ENCODE measurements at places on chromosomes 2 and 18. TPM values are rescaled to one million over a fixed set of nuclear protein-coding genes. Genes with fewer than 3 reads are reported as not detected.

GRCh38 chr2:230895536-230896345 lies 29.3 kb downstream of the GPR55 start:
- DNase-seq, result peak; percentile 14

TMEM37 gene
- total RNA-seq, result 3.5 TPM

DNA sequence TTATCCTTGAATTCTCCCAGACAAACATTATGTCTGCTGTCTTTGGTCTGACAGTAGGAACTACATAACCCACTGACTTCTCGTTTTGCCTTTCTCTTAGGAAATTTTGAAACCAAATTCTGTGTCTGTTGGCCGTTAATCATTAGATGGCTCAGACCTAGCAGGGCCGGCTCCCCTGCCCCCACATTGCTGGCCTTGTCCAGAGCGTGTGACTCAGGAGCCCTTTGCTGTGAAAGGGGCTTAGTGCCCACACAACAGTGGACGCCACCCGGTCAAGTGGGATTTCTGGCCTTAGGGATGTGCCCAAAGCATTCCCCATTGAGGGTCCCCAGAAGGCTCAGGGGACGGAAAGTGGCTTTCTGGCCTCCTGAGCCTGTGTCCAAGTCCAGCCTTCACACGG lies 137.5 kb downstream of the CTIF start:
- peak; percentile 3 for DNase-seq

GRCh38 chr2:83282841-83283240 lies 1176.2 kb downstream of the SUCLG1 start:
- DNase-seq, result no peak

DNA sequence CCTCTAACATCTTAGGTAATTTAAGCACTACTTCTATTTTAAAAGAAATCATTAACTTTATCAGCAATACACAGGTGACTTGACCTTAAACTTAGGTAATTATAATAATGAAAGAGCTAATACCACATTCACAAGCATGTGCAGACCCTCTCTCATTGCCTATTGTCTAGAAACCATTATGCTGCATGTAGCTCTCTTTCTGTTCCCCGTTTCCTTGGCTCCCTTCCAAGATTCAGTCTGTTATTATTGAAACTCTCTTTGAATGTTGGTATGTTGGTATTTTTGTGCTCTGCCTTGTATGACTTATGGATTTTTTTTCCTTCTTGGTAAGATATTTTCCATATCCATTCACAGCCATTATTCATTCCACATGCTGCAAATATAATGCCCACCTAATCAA lies 201.2 kb downstream of the CDCA7 start:
- no peak for DNase-seq

ALLC gene
- not detected for total RNA-seq

- DNase-seq, result peak; percentile 91
Observed at GRCh38 chr2:102848366-102848839, 86.6 kb downstream of the TMEM182 start.

- no peak for DNase-seq
Observed at GRCh38 chr2:60504049-60504448, 49.4 kb downstream of the BCL11A start.

- DNase-seq, result no peak
Observed at GRCh38 chr18:26575865-26576217, 27.5 kb upstream of the KCTD1 start.

SLC4A3 gene
- 0.75 TPM for total RNA-seq

GRCh38 chr2:170113168-170113894 lies 64.6 kb upstream of the MYO3B start:
- no peak for DNase-seq

UGT1A6 gene
- 130 TPM for total RNA-seq

DNA sequence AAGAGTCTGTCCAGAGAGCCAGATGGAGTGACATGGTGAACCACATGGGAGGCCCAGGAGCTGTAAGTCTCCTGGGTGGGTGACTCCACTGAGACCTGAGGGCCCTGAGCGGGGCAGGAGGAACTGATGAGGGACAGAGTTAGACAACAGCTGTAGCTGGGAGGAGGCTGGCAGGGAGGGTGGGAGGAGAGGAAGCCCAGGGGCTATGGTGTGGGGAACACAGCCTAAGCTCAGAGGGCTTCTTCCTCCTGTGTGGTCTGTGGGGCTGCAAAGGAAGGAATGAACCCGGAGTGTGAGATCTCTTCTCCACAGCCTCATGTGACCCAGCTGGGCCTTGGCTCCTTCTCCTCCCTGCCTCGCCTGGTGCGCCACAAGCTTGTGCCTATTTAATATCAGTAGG lies 395.6 kb upstream of the HS6ST1 start:
- no peak for DNase-seq

Measured in Caki2 (cell line).